Muscle of arm (tissue), 14 donors: ENCODE measurements at places on chromosomes 3 and 15.

GRCh38 chr3:4656626-4657328 is 163.6 kb downstream of the ITPR1 start:
- peak; percentile 34 for DNase-seq

- DNase-seq = no peak
These were observed 85.6 kb downstream of the SEC22A start for GRCh38 chr3:123287051-123287961.

DNA sequence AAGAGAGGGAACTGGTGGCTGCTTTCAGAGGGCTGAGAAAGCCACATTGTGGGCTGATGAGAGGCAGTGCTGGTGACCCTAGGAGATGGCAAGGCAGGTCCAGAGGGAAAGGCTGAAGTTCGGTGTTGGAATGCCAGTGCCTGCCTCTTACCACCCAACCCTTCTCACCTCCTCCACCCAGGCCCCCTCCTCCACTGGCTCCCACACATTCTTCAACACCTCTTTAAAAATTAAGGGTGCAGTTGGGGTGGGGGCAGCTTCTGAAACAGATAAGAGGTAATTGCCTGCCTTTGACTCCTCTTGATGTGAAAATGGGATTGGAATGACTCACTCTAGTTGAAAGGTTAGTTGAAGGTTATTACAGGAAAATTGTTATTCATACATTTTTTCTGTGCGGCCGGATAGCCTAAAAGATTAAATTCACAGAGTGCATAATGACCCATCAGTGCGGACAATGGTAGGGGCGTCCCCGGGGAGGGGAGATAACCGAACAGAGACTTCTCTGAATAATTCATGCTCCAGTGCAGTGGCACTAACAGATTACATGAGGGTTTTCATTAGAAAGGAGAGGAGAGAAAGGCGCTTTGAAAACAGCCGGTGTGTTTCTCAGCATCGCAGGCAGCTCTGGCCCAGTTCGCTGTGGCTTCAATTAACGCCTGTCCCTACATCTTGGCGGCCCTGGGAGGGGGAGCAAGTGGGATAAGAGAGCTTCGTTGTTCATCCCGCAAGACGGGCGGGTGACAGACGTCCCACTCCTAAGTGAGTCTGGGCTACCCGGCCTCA is 212.4 kb downstream of the TLE3 start:
- DNase-seq = no peak

DNA sequence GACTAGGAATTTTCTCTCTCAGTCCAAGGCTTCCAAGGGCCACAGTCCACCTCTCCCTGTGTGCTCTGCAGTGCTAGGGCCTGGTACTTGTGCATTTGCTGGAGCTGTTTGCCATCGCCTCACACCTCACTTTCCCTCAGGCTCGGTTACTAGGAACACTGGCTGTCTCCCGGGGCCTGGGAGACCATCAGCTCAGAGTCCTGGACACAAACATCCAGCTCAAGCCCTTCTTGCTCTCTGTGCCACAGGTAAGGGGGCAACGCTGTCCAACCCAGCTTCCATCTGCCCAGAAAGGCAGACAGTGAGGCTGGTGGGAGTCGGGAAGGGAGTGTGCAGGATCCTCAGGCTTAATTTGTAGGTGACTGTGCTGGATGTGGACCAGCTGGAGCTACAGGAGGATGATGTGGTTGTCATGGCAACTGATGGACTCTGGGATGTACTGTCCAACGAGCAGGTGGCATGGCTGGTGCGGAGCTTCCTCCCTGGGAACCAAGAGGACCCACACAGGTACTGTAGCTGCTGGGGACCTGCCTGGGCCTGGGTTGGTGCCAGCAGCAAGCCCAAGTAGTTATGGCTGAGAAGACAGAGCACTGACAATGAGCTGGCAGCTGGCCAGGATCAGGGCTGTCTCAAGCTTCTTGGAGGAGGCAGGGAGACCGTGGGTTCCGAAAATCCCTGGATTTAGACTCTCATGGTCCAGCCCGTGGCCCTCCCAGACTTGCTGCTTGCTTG is 3.4 kb downstream of the PPM1M start:
- DNase-seq = no peak

DNA sequence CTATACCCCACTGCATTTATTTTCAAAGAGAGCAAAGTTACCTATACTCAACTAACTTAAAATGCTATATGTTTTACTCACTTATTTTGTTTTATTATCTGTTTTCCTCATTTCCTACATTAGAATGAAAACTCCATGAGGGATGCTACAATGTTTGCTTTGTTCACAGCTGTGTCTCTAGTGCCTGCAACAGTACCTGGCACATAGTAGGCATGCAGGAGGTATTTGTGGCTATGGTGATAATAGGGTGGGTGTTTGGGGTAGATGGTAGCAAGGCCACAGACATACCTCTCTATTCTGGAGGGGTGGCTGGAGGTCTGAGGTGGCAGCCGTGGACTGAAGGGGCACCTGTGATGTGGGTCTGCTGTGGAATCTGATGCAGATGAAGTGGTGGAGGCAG is 24.7 kb upstream of the SMAD6 start:
- DNase-seq = no peak

DNA sequence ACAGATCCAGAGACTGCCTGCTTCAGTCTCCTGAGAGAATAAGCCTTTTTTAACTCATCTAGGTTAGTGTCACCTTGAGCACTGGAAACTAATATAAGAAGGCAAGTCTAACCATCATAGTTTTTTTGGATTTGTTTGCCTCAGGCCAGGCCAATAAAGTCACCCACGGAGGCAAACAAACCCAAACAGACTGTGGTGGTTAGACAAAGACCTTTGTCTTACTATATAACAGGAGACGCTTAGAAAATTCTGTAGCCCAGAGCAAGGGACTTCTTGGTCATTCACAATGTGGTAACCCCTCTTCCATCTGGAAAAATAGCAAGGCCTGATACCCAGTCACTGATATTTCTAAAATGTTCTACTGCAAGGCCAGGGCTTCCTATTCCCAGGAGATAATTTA is 45.3 kb upstream of the PPP2R3A start:
- no peak for DNase-seq

GRCh38 chr3:113231827-113232253 is 20.5 kb downstream of the BOC start:
- no peak for DNase-seq

- DNase-seq = no peak
These were observed 296.7 kb downstream of the PLCL2 start for GRCh38 chr3:17181413-17181907.

- DNase-seq = no peak
These were observed 74.3 kb downstream of the MYO1E start for GRCh38 chr15:59298225-59298853.

DNA sequence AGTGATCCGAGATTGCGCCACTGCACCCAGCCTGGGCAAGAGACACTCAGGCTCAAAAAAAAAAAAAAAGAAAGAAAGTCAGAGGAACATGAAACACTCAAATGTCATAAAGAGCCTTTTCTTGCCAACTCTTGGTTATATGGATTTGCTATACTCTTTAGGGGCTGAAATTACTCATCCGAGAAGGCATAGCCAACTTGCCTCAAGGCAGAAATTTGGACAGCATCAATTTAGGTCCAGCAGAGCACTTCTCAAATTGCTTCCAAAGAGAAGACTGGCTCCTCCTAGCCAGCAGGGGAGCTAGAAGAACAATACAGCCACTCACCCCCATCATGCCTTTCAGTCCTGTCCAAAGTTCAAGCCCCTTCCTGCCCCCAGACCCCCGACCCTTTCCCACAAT is 43.8 kb downstream of the OSBPL10 start:
- DNase-seq = no peak

DNA sequence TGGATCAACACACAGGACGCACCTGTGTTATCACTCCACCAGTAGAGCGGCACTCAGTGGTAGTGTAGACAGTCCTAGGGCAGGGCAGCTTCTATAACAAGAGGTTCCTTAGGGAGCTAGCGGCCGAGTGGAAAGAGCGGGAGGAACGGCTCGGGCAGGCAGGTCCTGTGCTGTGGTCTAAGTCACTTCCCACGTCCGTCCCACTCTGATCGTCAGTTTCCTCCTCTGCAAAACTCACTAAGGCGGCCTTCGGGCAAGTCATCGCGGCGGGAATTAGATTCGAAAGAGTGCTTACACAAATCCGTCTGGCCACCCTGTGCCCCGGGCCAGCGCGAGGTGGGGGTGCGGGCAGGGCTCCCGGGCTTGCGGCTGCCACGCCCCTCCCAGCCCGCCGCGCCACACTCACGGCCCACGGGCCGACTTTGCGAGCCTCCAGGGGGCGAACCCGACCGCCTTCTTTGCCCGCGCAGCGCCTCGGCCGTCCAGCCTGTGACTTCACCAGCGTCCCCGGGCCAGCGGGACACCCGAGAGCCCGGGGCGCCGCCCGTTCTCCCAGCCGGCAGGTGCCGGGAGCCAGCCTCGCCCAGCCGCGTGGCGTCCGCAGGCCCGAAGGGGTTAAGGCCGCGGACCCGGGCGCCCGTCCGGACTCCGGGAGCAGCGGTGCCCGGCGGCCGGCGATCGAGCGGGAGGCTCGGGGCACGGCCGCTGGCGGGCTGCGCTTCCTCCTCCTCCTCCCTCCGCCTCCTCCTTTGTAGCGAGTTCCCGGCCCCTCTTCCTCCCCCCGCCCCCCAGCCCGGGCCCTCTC is 416 bp upstream of the CORO2B start:
- DNase-seq = peak; percentile 63

- no peak for DNase-seq
These were observed 25.9 kb downstream of the AGTR1 start for GRCh38 chr3:148723631-148724030.

GRCh38 chr3:10558736-10559135 is 53.4 kb upstream of the ATP2B2 start:
- no peak for DNase-seq

DNA sequence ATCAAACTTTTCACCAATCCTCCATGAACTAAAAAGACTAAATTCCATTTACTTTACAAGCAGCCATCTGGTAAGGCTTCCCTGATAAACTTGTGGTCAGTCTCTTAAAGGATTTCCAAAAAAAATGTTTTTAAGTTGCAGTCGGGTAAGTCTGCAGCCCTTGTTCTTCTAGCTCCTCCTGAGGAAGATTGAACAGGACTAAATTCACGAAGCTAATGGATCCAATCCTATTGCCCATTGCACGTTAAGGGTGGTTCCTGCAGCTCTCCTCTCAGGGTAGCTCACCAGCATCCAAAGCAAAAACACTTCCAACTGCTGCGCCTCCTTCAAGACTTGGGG is 2.8 kb downstream of the HES1 start:
- no peak for DNase-seq

DNA sequence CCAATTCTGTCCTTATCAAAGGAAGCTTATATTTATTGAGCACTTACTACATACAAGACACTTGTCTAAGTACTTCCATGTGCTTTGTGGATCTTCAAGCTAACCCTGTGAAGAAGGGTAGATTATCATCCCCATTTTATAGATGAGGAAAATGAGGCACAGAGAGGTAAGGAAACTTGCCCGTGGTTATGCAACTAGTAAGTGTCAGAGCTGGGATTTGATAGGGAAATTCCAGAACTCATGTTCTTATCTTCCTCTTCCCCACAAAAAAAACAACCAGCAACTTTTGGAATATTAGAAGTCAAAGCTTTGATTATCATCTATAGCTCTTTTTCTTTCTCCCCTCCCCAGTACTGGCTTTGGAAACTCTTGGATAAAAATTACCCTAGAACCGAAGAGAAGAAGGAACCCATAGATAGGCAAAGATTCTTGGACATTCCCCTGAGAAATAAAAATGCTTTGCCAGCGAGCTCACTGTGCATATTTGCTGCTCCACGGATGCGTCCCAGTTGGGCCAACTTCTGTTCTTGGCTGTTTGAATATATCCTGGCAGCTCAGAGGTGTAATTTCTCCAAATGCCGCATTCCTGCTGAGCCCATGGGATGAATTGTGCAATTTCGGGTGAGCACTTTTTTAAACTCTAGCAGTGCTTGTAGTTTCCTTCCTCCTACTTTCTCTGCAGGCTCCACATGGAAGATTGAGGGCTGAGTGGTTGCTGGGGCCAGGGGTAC is 591.5 kb upstream of the CFAP20DC start:
- no peak for DNase-seq

GRCh38 chr3:122060040-122060698 is 5.0 kb downstream of the CD86 start:
- DNase-seq = no peak

GRCh38 chr3:71186801-71187200 is 396.7 kb downstream of the FOXP1 start:
- DNase-seq = no peak

DNA sequence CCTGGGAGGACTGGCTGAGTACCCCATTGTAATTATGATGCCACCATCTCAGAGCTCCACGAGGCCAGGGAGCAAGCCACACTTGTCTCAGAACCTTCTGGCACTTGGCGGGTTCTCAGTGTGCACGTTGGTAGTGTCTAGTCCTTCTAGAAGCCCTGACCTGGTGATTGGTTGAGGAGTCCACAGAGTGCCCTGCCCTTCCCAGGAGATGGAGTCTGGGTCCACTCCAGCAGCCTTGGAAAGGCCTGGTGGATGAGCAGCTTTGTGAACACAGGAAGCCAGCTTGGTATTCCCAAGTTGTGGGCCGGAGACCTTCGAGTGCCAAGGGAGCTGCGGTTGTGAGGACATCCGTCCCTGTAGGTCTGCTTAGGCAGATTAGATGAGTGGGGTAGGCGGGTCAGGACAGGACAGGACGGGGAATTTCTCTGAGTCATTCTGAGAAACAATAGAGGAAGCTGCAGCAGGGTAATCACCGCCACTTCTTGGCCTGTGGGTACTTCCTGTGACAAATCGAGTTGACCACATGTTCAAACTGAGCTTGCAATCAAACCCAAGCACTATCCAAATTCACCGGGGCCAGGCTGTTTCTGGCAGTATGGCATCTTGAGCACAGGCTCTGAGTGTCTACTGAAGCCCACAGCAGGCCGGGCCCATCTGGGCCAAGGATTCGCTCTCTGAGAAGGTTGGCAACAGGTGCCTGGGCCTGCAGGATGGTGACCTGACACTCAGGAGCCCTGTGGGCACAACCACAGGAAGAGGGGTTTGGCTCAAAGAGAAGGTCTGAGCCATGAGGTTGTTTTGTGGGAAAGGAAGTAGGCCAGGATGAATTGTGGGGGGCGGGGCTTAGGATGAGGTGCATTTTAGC is 71.5 kb upstream of the PLXNA1 start:
- no peak for DNase-seq

DNA sequence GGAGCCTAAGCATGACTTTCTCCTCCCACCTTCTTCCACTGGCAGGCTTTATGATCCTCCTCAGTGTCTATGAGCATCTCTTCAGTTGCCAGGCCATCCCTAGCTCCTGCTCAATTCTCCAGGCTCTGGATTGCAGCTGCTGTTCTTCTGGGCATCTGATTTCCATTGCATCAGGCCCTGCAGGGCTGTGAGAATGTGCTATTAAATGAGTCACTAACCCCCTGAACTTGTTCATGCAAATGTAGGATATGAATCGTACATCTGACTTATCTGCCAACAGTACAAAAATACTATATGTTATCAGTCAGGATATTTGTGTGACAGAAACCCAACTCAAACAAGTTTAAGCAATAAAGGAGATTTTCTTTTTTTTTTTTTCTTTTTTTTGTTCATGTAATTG is 11.9 kb downstream of the GPR176 start:
- no peak for DNase-seq

GRCh38 chr3:58167431-58168351 is 43.1 kb downstream of the DNASE1L3 start:
- DNase-seq = no peak

- no peak for DNase-seq
These were observed 50.9 kb upstream of the DCBLD2 start for GRCh38 chr3:98952404-98952803.
